ENCODE measurements at places on chromosomes 6 and 20.

GRCh38 chr6:111606620-111607115 is 990 bp upstream of the TRAF3IP2 start:
- DNase-seq: no peak

DNA sequence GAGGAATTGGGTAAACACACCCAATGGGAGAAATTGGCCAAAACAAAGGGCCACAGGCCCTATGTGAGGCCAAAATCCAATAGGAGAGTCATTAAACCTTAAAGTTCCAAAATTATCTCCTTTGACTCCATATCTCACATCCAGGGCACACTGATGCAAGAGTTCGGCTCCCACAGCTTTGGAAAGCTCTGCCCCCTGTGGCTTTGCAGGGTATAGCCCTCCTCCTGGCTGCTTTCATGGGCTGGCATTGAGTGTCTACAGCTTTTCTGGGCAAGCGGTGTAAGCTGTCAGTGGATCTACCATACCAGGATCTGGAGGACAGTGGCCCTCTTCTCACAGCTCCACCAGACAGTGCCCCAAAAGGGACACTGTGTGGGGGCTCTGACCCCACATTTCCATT is 160.5 kb downstream of the ADGRG6 start:
- DNase-seq: no peak

GRCh38 chr6:142763205-142763604 is 181.8 kb downstream of the HIVEP2 start:
- DNase-seq: no peak

DNA sequence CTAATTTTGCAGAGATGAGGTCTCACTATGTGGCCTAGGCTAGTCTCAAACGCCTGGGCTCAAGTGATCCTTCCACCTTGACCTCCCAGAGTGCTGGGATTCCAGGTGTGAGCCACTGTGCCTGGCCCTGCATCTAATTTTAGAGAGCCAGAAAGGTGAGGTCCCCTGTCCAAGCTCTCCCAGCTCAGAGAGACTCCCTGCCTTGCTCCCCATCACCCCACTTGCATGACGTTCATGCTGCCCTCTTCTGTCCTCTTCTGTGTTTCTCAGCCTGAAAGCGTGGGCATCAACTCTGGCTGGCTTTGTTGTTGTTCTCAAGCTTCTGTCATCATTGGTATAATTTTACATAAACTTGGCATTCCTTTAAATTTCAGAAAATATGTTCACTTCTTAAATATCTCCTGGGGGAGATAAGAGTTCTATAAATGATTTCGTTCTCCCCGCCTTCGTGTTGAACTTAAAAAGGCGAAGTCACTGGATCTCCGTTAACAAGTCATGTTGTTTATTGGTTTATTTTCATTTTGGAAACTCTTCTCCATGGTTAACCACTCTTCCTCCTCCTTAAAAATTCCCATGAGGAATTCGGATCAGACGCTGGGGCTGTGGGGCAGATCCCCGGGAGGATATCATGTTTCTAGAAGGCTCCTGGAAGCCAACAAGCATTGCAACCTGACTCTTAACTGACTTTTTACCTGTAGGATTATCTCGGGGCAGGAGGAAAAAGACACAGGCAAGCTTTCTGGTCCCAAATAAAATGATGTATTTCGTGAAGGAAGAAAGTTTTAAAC is 13.2 kb upstream of the PARD6B start:
- no peak for DNase-seq

GRCh38 chr6:23630726-23631635 is 495.0 kb upstream of the NRSN1 start:
- DNase-seq: peak; percentile 54

DNA sequence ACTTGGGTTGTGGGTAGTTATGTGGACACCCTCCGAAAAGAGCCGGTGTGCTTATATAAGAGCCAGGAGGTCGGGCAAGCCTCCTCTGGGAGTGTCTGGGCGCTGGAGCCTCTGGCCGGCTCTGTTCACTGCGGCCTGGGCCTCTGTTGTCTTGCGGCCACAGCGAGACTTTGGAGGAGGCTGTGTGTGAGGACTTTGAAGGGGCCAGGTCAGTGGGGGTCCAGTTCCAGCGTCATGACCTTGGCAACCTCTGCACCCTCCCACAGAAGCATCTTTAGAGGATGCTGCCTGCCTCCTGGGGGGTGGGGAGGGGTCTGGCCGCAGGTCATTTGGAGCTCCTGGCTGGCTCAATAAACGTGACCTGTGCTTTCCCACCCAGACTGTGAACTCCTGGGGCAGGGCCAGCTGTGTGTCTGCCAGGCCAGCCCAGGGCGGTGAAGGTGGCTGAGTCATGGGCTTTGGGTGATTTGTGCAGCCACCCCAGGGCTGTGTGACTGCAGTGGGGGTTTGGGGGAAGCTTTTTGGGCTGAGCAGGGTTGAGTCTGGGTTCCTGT is 1.2 kb downstream of the TCEA2 start:
- DNase-seq: no peak

DNA sequence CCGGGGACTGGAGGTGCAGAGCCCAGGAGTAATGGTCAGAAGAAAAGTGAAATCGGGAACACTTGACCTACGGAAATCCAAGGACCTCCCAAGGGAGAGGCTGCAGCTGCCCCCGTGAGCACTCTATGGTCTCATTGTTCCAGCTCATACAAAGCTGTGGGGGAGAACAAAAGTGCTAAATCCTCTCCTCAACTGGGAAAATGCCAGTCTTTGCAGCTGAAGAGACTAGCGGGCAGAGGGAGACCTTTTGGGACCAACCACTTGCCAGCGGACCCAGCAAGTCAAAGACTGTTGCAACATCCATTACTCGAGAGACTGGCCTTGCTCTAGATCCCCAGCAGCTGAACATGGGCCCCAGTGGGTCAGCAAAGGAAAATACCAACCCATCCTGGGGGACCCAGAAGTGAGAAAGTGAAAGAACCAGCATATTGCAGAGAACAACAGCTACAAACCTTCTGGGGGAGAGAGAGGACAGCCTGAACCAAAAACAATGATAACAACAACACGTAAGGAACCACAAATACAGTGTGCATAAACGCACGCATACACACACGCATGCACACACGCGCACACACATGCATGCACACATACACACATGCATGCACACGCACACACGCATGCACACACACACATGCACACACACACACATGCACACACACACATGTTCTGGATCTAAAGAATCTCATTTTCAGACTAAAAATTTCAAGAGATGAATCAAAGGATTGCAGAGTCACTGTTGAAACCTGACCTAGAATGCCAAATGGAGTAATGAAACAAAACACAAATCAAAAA is 24.7 kb upstream of the ELMO2 start:
- no peak for DNase-seq

DNA sequence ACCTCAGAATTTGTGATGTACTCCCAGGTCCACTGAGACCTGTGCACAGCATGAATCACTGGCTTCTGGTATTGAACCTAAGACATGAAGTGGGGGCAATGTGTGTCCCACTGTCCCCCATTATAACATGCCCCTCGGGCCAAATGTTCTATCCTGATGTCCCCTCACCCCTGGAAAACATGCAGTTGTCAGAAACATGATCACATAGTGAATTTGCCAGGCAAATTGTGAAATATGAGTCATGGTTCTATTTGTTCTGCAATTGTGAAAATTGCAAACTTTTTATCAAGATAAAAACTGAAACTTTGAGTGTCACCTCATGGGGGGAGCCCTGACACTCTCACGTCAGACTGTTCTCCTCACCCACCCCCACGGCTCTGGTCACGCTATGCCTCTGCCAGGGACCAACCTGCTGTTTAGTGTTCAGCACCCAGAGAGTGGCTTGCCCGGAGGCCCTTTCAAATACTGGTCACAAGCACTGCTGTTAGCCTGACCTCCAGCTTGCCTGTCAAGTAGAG is 305.3 kb downstream of the CLIC5 start:
- DNase-seq: no peak

GRCh38 chr20:641516-641875 is 11.5 kb downstream of the SRXN1 start:
- no peak for DNase-seq

DNA sequence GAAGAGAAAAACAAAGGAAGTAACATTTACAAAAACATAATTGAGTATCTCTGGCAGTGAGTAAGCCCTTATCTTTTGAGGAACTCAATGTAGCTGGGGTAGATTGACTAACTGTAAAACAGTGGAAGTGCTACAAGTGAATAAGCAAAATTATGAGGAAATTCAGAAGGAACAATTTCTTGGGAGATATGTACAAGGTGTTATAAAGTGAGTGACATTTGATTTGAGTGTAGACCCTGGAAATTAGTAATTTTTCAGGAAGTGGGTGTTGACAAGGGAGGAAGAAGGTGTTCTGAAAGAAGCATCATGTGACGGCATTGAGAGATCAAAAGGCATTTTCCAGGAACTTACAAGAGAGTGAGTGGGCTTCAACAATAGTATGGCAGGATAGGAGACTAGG is 22.2 kb downstream of the XRN2 start:
- DNase-seq: no peak

GRCh38 chr20:32012159-32012688 is 2.0 kb downstream of the CCM2L start:
- no peak for DNase-seq

DNA sequence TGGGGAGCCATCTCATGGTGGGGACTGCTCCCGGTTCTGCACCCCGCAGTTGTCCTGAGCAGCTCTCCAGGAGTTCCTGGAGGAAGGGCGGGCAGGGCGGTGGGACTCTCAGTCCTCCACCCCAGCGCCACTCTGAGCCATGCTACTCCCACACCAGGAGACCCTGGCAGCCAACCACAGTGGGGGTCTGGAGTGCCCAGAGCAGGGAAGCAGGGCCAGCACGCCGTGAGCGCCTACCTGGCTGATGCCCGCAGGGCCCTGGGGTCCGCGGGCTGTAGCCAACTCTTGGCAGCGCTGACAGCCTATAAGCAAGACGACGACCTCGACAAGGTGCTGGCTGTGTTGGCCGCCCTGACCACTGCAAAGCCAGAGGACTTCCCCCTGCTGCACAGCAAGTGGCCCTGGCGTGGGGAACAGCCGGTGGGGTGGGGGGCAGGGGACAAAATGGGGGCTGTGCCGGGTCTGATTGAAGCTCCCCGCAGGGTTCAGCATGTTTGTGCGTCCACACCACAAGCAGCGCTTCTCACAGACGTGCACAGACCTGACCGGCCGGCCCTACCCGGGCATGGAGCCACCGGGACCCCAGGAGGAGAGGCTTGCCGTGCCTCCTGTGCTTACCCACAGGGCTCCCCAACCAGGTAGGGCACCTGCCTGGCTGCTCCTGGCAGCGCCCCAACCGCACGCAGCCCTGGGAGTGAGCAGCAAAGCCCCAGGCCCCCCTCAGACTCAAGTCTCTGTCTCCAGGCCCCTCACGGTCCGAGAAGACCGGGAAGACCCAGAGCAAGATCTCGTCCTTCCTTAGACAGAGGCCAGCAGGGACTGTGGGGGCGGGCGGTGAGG is 1.6 kb upstream of the TNFRSF6B start:
- no peak for DNase-seq

DNA sequence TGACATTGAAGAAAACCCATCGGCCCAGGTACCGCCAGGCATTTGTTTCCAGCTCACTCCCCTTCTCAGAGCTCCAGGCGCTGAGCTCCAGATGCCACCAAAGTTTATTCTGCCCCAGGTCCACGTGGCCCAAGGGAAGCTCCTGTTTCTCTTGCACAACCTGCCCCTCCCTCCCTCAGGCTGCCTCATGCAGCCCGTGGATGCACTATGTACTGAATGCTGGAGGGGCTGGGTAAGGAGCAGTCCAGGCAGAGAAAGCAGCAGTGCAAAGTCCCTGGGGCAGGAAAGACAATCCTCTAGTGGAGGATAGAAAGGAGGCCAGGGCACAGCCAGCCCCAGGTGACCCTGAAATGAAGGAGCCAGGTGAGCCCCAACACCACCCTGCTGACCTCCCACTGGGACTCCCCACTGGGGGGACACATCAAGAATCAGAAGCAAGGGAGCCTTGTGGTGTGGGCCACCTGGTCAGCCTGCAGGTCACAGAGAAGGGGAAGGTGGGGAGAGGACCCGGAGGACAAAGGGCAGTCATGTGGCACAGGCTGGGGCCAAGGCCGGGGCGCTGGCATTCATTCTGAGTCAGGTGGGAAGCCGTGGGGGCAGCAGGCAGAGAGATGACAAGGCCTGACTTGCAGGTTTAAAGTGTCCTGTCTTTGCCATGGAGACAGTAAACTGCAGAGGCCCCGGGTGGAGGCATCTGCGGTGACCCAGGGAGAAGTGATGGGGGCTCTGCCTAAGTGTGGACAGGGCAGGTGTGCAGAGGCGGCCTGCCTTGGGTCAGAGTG is 230.1 kb downstream of the PREX1 start:
- DNase-seq: no peak

DNA sequence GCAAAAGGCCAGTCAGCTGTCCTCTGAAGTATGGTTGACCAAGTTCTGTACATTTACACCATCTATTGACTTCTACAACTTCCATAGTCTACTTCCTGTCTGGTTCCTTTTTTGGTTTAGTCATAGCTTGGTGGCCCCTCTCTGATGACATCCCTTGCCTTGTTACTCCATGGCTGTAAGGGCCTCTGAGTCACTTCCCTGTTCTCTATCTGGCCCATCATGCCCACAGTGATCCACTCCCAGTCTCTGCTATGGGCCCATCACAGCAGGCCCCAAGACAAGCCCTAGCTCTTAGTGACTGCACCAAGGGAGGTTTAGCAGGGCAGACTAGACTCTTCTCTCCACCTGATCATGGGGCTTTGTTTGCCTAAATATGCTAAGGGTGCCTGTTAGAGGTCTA is 441.6 kb downstream of the HACE1 start:
- no peak for DNase-seq

DNA sequence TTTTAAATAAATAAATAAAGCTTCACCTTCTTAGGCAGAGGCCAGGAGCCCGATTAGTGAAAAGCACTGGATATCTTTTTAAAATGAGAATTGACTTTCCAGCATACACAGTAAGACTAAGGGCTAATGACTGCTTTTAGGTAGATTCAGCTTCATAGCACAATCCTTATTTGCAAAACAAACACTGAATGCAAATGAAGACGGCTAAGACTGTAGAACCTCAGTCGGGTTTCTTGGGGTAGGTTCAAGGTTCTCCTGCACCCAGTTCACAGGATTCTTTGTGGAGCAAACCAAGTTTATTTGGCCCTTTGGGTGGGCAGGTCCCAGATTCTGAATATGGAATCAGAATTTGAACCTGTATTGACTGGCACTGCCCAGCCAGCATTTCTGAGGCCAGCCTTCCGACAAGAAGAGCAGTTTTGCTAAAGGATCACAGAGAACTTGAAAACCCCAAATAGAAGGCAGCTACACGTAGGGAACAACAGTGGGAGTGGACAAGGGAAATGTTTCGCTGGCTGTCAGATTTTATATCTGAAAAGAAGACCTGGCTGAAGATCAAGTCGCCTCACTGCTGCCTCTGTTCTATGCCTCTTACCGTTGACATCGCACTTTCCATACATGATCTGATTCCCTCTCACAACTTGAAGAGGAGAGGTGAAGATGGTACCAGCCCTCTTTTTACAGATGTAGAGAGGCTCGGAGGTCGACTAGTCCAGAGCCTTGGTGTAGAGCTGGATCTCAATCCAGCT is 8.2 kb downstream of the TRERF1 start:
- no peak for DNase-seq

GRCh38 chr20:18164356-18164755 is 26.7 kb downstream of the KAT14 start:
- no peak for DNase-seq

GRCh38 chr6:147716434-147716833 is 207.9 kb downstream of the SAMD5 start:
- no peak for DNase-seq

All from NCI-H1105 (cell line).